ENCODE measurements at places on chromosomes 11 and 22.

DNA sequence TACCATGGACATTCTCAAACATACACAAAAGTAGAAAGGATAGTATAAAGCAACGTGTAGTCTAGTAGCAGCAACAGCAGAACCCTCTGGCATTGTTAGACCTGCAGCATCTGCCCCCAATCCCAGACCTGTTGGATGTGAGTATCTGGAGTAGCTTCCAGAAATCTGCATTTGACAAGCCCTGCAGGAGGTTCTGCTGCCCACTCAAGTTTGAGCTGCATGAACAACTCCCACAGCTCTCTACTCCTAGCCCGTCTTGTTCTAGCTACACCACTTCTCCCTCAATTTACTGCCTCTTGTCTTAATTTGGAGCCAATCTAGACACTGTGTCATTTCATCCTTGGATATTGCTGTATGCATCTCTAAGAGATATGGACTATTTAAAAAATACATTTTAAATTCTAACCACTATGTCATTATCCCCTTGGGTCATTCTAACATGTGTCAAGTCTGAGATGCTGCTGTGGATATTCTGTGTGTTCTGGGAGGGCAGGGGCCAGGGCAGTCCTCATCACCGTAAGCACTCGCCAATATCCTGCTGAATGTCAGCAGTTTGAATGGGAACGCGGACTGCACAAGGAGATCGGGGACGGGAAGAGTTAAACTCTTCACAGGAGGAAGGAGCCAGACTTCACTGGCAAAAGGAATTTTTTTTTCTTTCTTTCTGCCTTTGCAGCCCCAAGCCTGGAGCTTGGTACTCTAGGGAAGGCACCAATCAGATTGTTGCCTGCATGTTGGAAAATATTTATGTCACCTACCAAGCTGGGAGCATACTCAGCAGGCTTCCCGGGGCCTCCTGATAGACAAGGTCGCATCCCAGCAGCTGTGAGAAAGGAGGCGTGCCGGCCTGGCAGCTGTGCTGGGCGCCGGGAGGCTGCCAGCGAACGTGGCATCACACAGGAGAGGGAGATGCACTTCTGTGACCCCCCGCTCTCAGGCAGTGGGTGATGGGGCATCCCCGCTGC, 429.0 kb downstream of the MIAT start:
- DNase-seq = no peak

- no peak for DNase-seq
These were observed 419.8 kb upstream of the LRRC4C start for GRCh38 chr11:41879214-41879613.

DNA sequence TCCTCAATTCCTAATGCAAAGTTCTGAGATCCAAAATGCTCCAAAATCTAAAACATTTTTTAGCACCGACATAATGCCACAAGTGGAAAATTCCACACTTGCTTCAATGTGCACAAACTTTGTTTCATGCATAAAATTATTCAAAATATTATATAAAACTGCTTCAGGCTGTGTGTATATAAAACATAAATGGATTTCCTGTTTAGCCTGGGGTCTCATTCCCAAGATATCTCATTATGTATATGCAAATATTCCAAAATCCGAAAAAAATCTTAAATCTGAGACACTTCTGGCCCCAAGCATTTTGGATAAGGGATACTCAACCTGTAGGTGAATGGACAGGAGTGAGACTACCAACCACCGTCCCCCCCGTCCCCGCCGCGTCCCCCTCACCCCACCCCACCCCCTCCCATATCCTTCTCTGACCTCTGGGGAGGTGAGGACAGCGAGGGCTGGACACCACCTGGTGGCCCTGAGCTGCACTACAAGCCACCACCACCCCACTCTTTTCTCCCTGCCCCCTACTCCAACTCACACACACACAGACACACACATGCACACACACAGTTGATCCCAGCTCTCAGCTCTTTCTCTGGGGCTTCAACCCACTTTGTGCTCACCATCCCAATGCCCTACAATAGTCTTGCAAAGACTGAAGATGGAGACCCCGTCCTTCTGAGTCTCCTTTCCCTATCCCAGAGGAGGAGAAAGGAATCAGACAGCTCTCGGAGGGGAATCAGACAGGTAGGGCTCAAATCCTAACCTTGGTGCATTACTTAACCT, 101.0 kb downstream of the PDE2A start:
- DNase-seq = no peak

- DNase-seq = no peak
These were observed 33.5 kb downstream of the GDPD4 start for GRCh38 chr11:77267962-77268361.

- no peak for DNase-seq
These were observed at the start of gene GUCY1A2 for GRCh38 chr11:107018219-107018901. Gene GUCY1A2 (minus strand): TSS chr11:107018476. CDS start chr11:107018055, 421 bp downstream.

DNA sequence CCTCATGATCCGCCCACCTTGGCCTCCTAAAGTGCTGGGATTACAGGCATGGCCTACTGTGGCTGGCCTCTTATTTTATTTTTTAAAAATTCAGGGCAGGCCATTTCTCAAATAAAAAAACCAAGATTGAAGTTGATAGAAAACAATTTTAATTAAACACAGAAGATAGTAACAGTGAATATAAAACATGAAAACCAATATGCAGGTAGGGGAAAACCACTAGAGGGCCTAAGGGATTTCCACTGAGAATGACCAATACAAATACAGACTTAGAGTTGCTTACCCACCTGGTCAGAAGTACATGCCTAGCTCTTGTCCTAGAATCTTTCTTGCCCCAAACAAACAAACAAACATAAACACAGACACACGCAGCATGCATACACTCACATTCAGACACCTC, 1.7 kb upstream of the RTCB start:
- DNase-seq = no peak

- no peak for DNase-seq
These were observed 13.8 kb downstream of the PLXNB2 start for GRCh38 chr22:50293441-50294318.

DNA sequence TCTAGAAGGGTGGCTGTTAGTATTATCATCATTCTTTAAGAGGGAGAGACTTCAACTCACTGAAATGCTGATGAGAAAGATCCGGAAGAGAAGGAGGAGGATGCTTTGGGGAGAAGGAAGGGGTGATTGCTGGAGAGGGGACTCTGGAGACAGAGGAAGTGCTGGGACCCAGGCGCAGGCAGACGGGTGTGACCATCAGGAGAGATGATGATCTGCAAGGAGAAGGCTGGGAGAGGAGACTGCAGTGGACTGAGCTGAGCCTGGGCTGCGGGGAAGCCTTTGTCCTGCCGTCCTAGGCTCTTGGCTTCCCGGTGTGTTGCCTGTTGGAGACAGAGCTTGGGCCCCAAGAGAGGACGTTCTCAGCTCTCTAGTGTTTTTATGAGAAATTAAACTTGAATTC, 22.6 kb downstream of the RASD2 start:
- no peak for DNase-seq

GRCh38 chr11:118915941-118916841, 9.5 kb downstream of the BCL9L start:
- no peak for DNase-seq

GRCh38 chr11:111469200-111469599, 43.0 kb downstream of the BTG4 start:
- no peak for DNase-seq

DNA sequence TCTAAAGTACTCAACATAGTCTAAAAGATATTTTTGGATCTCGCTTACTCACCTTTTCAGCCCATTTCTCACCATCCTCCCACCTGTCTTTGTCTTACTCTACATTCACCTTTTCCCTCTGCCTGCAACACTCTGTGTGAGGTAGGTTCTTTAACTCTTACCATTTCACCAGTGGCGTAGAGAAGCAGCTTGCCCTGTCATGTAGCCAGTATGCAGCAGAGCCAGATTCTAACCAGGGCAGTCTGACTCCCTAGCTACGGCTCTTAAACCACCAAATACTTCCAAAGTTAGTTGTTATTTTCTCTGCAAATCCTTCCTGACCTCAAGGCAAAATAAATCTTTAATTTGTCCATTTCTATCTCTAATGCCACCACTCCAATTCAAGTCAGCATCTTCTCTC, 7.5 kb downstream of the ALG8 start:
- no peak for DNase-seq

GRCh38 chr11:24196733-24197132, 300.1 kb upstream of the LUZP2 start:
- DNase-seq = no peak

DNA sequence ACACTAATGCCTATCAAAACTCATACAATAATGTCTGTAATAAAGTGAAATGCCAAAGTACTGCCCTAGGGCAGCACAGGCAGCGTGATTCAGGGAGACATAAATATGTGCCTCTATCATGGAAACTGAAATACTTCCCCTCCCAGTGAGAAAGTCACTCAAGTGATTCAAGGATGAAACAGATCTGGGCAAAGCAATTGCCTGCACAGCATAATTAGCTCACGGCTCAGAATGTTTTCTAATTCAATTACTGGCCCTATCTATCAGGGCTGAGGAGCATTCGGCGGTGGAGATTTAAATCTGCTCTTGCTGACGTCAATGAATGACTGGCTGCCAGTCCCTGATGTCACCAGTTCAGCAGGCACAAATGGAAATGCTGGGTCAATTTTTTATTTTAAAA, 27.7 kb upstream of the PPP2R1B start:
- no peak for DNase-seq

DNA sequence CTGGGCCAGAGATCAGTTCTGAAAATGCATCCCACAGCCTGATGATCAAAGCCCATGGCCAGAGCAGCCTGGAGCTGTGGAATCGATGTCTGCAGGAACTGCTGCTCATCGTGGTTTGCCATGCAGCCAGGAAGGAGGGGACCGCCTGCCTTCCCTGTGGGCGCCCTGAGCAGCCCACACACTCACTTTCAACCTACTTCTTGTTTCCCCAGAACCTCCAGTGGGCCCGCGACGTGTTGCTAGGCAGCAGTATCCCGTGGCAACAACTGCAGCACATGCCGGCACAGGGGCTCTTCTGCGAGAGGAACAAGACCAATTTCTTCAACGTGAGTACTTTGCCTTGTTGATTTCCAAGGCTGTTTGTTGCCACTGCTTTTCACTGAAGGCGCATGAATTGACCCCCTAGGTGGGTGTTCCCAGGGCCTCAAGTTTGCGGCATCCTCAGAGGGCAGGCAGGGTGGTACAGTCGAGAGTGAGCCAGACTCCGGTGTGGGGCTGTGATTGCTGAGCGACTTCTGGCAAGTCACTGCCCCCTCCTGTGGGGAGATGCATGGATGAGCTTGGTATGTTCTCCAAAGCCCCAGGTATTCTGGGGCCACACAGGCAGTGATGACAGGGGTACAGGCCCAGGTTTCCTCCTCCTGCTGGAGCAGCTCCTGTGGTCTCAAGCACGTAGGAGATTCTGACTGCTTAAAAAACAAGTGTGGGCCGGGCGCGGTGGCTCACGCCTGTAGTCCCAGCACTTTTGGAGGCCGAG, 47.0 kb upstream of the SUSD2 start:
- no peak for DNase-seq

All from HFF-Myc (cell line).